Smooth muscle cell of bladder (primary cell): ENCODE measurements at places on chromosomes 2 and 18. TPM values are rescaled to one million over a fixed set of nuclear protein-coding genes. Genes with fewer than 3 reads are reported as not detected.

Gene MATN3
- 1.5 and 3.3 TPM in 2 replicates for total RNA-seq

Gene CCDC85A
- total RNA-seq: under 0.01 and 0.09 TPM in 2 replicates

Gene CD8B
- not detected in 2 replicates for total RNA-seq

Gene CPLX4
- not detected in 2 replicates for total RNA-seq

Gene B3GNT2
- total RNA-seq: 15.2 and 15.9 TPM in 2 replicates

Gene IL37
- not detected in 2 replicates for total RNA-seq

Gene SH3YL1
- total RNA-seq: 33.4 and 39.3 TPM in 2 replicates

Gene GRP
- total RNA-seq: not detected in 2 replicates

Gene THSD7B
- total RNA-seq: 0.09 TPM in 1 of 2 replicates, not detected in the other

Gene GAD1
- 0.09 and 0.28 TPM in 2 replicates for total RNA-seq

Gene SNORC
- 0.57 and 0.92 TPM in 2 replicates for total RNA-seq

Gene CCL20
- total RNA-seq: 0.28 TPM in 1 of 2 replicates, not detected in the other
